ENCODE measurements at places on chromosomes 12 and 14.

GRCh38 chr12:101951002-101951670 is 73.8 kb downstream of the DRAM1 start:
- DNase-seq: no peak

GRCh38 chr12:53244337-53244736 is 12.3 kb upstream of the RARG start:
- peak; percentile 55 for DNase-seq

DNA sequence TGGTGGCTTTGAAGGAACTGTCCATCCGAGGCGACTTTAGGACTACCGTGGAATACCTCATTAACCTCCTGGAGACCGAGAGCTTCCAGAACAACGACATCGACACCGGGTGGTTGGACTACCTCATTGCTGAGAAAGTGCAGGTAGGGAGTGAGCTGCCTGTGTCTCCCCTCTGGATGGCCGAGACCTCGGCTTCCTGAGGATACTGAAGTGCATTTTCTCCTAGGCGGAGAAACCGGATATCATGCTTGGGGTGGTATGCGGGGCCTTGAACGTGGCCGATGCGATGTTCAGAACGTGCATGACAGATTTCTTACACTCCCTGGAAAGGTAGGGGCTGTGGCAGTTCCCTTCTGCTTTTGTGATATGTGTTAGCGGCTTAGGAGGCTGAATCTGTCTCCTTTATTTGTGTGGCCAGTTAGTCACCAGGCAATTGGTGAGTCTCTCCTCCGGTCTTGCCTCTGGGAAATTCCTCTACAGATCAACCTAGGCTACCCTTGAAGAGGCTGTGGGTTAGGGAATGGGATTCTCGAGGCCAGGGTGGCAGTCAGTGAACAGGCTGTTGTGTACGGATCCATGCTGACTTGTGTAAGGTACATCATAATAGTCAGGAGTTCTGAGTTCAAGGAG is 75.3 kb downstream of the ACACB start:
- DNase-seq: no peak

GRCh38 chr12:591167-592023 is 71.8 kb downstream of the NINJ2 start:
- no peak for DNase-seq

- DNase-seq: no peak
Observed at GRCh38 chr14:65422088-65422834, 9.7 kb downstream of the FUT8 start.

- no peak for DNase-seq
Observed at GRCh38 chr12:75658286-75658685, 146.9 kb upstream of the KRR1 start.

- DNase-seq: no peak
Observed at GRCh38 chr12:31536672-31537071, 54.3 kb downstream of the DENND5B start.

DNA sequence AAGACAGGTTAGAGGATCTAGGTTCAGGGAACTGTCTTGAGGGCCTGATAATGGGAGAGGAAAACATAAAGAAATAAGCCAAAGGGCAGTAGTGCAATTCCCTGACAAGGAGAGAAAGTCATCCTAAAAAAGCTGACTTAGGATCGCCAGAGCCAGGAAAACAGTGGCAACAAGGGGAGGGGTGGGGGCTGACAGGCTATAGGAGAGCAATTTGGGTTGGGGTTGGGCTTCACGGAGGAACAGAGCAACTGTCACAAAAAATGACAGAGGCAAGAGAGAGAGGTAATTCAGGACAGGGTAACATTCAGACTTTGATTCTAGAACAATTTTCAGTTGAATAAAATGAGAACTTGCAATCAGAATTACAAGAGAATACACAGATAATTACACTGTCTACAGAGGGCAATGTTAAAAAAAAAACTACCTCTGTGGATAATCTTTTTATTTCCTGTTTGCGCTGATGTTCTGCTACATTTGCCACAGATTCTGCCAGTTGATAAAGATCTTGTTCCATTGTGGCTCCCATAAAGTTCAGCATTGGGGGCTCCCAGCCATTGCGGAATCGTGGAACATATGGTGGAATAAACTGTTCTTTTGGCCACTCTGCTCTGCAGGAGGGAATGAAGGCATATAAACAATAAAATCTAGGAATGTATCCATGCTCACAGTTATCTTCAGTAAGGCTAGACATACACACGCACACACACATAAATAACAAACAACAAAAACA is 138.6 kb downstream of the EPS8 start:
- no peak for DNase-seq

GRCh38 chr14:68736471-68736871 is 56.4 kb downstream of the ZFP36L1 start:
- no peak for DNase-seq

GRCh38 chr14:100034961-100035500 is 30.2 kb upstream of the EVL start:
- DNase-seq: no peak

- no peak for DNase-seq
Observed at GRCh38 chr12:96225044-96225855, 31.1 kb downstream of the ELK3 start.

DNA sequence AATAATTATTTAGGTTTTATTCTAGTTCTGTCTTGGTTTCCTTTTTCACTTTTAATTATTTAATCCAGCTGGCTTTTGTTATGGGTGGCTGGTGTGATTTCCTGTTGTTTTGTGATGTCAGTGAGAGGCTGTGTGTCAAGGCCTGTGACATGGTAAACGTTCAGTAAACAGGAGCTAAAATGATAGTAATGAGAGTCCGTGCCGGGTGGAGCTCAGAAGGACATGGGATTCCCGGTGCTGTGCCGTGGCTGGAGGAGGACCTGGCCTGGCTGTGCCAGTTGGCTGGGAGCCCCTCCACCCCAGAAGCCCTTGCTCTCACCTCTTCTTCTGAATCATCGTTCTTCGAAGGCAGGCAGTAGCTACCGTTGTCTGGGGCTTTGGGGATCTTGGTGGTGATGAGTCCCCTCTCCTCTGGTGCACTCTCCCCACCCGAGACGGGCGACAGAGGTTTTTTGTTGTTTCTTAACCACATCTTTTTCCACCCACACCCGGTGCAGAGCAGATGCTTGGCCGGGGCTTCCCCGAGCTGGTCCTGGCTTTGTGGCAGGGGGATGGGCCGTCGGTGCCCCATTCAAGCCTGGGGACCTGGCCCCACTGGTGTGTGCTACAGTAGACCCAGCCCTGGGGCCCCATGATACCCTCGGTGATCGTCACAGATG is 29.1 kb downstream of the SH2B3 start:
- DNase-seq: peak; percentile 59

DNA sequence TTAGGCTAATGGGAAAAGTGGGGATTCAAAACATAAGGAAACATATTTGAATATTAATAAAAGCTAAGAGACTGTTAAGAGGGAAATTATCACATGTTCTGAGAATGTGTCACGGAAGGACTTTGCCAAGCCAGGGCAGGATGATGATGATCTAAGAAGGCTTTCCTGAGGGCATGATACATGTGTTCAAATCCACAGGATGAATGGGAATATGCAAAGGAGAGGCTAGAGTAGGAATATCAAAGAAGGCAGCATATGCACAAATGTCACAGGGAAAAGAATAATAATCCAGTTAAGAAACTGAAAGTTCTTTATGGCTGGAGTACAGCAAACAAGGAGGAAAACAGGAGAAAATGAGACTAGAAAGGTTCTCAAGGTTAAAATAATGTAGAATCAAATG is 107.0 kb downstream of the PTPRO start:
- no peak for DNase-seq

DNA sequence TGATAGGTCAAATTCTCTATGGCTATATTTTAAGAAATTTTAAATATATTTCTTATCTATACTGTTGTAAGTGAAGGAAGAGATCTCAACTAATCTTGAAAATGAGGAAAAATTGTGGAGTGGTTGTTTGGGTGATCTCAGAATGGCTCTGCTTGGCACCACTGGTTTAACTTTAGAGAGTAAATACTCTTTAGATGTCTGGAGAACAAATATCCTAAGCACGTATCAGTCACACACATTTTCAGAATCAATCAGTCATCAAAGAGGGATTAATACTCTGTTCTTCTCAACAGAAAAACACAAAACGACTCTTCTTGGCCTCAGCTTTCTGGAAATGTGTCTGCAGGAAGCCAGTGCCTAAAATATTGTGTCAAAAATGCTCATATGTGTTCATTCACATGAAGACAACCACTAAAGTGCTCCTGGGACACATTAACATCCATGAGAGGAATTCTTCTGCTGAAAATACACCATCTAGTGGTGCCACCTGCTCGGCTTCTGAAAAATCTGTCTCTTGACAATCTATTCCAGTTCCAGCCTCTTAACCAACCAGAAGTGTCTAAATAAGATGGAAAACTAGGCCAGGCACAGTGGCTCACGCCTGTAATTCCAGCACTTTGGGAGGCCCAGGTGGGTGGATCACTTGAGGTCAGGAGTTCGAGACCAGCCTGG is 81.1 kb upstream of the CCDC198 start:
- no peak for DNase-seq

DNA sequence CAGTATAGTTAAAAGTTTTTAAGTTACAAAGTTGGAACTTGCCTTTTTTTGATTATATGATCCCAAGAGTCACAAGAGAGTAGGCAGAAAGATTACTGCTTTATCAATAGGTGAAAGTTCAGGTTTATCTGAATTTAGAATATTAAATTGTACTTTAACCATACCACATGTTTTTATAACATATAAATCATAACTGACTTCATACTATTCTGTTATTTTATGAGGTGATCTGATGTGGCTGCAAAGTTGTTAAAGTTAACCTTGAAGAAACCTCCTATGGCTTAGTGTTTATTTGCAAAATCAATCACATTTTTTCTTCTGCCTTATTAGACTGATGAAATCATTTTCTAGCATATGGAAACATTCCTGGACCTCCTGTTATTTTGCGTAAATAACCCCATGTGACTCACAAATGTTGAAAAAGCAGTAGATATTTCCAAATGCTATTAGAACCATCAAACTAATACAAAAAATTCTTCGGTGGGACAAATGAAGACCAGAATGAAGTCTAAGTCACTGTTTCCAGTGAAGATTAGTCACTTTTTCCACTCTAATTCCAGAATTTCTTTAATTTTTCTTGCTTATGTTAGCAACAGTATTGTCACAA is 132.1 kb downstream of the RAD51B start:
- no peak for DNase-seq

DNA sequence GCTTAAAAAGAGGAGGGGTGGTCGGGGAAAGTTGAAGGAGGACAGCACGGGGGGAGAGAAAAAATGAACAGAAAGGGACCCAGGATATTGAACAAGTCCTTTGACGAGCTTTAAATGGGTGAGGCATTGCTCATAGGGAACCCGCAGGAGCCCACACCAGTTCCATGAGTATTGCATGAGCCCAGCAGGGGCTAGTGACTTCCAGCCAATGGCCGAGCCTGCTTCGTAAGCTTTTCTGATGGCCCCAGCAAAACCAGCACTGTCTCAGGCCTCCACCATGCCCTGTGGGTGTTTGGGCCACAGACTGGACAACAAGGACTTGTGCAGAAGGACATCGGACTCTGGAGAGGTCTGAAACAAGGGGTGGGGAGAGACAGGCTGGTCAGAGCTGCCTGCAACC is 109.5 kb downstream of the ZFP36L1 start:
- peak; percentile 50 for DNase-seq

GRCh38 chr14:23137813-23138535 is 18.9 kb upstream of the CEBPE start:
- DNase-seq: no peak

GRCh38 chr14:56995010-56995409 is 184.7 kb upstream of the OTX2 start:
- no peak for DNase-seq

DNA sequence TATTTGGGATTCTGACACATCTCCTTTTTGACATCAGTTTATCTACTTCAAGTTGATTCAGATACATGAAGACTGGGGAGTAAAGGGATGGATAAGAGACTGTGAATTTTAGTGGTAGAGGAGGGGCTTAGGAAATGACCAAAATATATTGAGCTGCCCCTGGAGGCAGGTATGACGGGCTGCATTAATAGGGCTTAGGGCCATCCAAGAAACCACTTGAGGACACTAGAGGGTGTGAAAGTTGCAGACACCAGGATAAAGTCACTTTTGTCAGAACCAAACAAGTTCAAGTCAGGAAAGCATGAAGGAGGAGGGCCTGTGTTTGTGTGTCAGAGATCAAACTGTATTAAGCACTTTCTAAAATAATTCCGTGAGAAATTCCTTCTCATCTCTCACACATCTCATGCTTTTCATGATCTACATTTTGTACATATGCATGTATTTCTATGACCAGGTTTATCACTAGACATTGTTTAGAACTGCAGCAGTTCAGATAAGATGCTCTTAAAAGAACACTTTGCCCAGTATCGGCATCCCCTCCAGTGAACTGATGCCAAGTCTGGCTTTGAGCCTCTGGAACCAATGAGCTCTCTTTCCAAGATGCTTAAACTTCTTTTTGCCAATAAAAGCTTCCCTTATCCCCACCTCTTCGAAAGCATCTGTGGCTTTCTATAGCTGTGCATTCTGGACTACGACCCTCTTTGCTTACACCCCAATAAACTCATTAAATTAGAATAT is 136.9 kb downstream of the SLC38A1 start:
- no peak for DNase-seq

Data from MV-4-11 (cell line).